H9 (cell line): ENCODE measurements at places on chromosomes 13 and 19. TPM values are rescaled to one million over a fixed set of nuclear protein-coding genes. Genes with fewer than 3 reads are reported as not detected.

FSD1 gene
- total RNA-seq = 53.6 and 53.9 TPM in 2 replicates

ZNF610 gene
- total RNA-seq = 5.9 and 6.4 TPM in 2 replicates

HTR2A gene
- not detected in 2 replicates for total RNA-seq

ZNF256 gene
- 11.9 and 12.3 TPM in 2 replicates for total RNA-seq

VSTM2B gene
- total RNA-seq = 0.29 and 0.31 TPM in 2 replicates

ATP8B3 gene
- 8.7 and 9.6 TPM in 2 replicates for total RNA-seq

MUC16 gene
- 0.22 and 0.29 TPM in 2 replicates for total RNA-seq

STARD13 gene
- total RNA-seq = 2.1 and 2.7 TPM in 2 replicates

LAIR2 gene
- not detected in 2 replicates for total RNA-seq

SYNE4 gene
- 19.2 and 20.4 TPM in 2 replicates for total RNA-seq

WIZ gene
- total RNA-seq = 33.3 and 33.6 TPM in 2 replicates

ZNF723 gene
- total RNA-seq = not detected in 2 replicates

FAM216B gene
- not detected in 2 replicates for total RNA-seq
